ENCODE measurements at places on chromosomes 3 and 15.

GRCh38 chr3:172065527-172065926 is 26.1 kb downstream of the FNDC3B start:
- peak; percentile 87 for DNase-seq

- DNase-seq = no peak
These were observed 648.8 kb upstream of the KCNMB2 start for GRCh38 chr3:177887475-177887874.

GRCh38 chr3:71568207-71568606 is 15.3 kb downstream of the FOXP1 start:
- no peak for DNase-seq

GRCh38 chr15:56824175-56824574 is 90.9 kb upstream of the ZNF280D start:
- DNase-seq = no peak

GRCh38 chr3:183959214-183959613 is 58.5 kb downstream of the ABCC5 start:
- no peak for DNase-seq

DNA sequence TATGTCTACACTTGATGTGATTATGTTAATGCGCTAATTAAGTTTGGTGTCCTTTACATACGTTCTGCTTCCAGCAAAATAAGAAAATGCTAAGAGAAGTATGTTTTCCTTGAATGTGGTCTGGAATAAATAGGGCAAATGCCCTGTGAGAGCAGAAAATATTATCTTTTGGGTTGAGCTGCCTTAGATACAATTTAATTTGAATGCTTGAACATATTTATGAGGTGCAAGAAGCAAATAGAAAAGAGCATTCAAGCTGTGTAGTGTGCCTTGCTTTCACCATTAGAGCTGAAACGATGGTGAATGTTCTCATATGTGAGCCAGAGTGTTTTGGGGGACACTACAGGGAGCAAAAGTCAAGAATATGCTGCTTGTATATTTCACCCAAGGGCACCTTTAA is 15.9 kb upstream of the ARNT2 start:
- DNase-seq = no peak

- peak; percentile 40 for DNase-seq
These were observed 31.7 kb downstream of the SPINK8 start for GRCh38 chr3:48301800-48302166.

DNA sequence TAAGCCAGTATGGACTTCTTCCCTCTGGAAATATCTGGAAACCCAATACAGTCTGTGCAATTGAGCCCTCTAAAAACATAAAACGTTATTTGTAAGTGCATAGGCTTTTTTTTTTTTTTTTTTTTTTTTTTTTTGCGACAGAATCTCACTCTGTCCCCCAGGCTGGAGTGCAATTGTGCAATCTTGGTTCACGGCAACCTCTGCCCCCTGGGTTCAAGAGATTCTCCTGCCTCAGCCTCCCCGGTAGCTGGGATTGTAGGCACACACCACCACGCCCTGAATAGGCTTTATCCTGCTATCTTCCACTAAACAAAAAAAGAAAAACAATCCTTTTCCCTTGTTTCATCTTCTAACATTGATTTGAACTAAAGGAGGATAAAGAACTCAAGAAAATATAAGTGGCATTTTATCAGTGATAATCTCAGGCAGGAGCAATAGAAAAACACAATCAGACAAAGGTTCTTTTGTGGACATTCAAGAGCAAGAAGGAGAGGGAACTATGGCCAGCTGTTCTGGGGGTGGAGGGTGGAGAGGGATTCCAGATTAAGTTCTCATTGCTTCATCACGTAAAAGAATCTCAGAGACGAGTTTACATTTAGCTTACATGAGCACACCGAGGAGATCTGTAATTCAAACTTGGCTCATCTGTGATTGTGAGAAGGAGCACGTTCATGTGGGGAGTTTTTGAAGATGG is 68.6 kb downstream of the ITGB5 start:
- DNase-seq = peak; percentile 61

DNA sequence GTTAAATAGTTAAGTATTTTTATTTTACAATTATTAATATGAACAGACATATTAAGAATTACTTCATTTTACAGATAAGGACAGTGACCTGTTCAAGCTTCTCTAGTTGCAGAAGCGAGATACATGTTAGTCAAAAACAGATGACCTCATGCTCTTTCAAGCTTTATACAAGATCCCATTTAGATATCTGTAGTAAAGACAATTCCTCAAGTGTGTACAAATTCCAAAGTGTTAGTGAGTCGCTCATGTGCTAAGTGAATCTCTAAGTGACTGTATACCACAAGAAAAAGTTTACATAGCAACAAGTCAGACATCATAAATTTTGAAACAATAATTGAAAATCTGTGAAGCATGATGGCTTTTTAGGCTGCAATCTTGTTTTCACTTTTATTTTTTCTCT is 293.8 kb downstream of the ROBO1 start:
- no peak for DNase-seq

- no peak for DNase-seq
These were observed 15.8 kb upstream of the ABHD17C start for GRCh38 chr15:80679167-80679803.

DNA sequence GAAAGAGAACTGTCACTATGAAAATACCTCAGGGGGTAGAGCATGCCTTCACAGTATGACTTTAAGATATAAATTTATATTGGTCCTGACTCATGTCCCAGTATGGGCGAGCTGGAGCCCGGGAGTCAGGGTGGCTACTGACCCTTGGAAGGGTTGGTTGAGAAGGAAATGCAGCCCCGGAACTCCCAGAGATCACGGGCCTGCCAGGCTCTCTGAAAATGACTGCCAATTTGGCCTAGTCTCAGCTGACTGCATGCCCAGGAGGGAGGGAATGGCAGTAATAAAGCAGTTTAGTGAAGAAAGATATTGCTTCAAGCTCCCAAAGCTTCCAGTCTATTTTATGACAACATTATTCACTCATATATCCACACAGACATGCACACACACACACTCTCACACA is 299.0 kb downstream of the NR2F2 start:
- DNase-seq = no peak

- DNase-seq = no peak
These were observed 3.0 kb downstream of the CFAP20DC start for GRCh38 chr3:59046839-59047238.

DNA sequence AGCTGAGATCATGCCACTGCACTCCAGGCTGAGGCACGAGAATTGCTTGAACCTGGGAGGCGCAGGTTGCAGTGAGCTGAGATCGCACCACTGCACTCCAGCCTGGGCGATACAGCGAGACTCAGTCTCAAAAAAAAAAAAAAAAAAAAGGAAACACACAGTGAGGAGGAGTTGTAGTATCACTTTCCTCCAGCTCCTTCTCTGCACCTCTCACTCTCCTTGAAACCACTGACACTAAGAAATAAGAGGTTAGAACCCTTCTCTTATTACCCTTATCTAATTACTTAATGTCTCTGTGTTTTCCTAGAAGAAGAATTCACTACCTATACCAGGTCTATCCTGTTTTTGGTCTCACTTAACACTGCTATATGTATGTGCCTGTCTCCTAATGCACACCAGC is 31.7 kb downstream of the RAB27A start:
- no peak for DNase-seq

DNA sequence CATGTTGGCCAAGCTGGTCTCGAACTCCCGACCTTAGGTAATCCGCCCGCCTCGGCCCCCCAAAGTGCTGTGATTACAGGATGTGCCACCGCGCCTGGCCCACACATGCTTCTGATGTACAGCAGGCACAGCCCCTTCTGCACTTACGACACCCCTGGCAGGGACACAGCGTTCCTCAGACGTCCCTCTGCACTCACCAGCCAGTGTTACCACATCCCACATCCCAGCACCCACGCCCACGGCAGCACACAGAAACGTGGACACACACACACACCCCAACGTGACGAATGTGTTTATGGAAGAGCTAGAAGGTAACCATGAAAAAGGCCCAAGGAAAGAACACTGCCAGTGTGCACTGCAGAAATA is 576 bp upstream of the RPAP1 start:
- no peak for DNase-seq

DNA sequence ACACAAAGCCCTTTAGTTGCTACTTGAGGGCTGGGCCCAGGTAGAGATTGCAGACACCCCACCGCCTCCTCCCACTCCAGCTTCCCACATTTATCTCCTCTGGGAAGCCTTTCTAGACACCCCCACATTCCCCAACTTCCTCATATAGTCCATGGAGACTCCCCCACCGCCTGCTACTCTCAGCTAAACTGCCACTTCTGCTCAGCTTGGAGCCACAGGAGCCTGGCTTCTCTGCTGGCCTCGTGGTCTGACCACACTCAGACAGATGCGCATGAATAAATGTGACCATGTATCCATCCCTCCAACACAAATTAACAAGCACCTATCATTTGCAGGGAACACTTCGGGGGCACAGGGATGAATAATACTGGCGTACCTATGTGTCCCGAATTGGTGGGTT is 10.5 kb upstream of the ACSBG1 start:
- no peak for DNase-seq

DNA sequence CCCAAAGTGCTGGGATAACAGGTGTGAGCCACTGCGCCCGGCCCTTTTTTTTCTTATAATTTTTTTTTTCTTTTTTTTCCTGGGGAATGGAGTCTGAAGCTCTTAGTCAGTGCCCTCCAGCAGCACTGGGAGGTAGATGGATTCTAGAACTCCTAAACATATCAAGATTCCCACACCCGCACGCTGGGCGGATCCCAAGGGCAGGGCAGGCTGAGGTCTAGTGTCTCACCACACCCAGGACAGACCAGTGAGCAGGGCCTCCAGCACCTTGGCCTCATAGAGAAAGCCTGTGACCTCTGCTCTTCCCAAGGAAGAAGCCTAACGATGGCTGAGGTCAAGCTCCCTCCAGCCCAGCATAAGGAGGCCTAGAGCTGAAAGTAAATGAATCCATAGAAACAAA is 153.7 kb upstream of the MEF2A start:
- no peak for DNase-seq

All from fibroblast of the aortic adventitia (primary cell).